ENCODE measurements at places on chromosomes 3 and 15. TPM values are rescaled to one million over a fixed set of nuclear protein-coding genes. Genes with fewer than 3 reads are reported as not detected.

DNA sequence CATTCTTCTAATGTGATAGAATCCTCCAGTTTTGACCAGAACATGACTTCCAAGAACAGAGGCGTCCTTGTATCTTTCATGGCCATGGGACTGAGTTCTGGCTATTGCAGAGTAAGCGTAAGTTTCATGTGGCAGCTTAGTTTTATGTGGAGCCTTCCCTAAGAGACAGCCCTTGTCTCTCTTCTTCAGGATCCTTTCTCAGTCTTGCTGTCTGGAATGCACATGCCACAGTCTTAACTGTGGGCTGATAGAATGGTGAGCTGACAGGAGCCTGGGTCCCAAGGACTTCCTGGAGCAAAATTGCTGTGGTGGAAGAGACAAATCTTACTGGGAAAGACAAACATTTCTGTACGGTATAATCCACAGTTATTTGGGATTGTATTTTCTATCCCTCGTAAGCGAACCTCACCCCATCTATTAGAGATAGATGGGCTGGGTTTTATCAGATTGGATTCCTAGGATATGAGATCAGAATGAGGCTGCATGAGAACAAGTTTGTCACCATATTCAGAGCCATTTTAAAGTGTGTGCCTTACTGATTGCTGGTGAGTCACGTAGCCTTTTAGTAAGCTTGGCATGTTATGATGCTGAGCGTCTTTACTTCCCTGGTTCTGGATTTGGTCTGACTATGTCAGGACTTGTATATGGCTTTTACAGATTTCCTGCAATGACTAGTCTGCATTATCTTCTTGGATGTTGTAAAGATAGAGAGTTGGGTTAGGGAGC is 32.8 kb downstream of the CDIN1 start:
- no peak for DNase-seq

DNA sequence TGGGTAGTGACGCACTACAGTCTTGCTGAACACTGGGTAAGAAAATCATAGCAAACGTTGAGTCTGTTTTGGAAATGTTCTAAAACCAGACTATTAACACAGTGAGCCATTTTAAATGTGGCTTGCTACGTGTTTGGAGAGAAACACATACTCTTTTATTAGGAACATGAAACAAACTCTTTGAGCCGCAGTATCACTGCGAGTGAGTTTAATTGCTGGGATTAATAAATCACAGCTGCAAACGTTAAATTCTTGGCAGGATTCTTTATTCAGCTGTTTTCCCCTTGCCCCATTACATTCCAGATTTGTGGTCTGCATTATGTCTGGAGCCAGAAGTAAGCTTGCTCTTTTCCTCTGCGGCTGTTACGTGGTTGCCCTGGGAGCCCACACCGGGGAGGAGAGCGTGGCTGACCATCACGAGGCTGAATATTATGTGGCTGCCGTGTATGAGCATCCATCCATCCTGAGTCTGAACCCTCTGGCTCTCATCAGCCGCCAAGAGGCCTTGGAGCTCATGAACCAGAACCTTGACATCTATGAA is 33.6 kb downstream of the BTD start:
- no peak for DNase-seq

DNA sequence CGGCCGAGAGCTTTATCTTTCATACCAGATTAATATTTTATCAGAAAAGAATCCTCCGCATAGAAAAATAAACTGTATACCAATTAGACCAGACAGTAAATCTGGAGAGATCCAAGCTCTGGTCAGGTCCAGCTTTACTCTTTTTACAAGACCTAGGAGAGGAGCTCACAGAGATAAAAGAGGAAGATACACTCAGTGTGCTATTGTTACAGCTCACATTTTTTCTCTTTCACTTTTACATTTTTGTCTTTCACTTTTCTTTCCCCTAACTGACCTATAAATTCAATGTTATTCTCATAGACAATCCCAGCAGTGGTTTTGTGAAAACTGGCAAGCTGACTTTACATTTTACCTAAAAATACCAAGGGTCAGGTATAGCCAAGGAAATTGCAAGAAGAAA is 55.8 kb downstream of the GUCA1C start:
- no peak for DNase-seq

Gene IMPDH2
- 133 TPM for total RNA-seq

Gene MUC13
- total RNA-seq: not detected

Gene TMEM40
- not detected for total RNA-seq

Measured in activated CD4-positive, alpha-beta memory T cell treated with anti-CD3 and anti-CD28 coated beads, Interleukin-2, amount 10 ng/mL, durations not matched to agents 7 days and 5 days (primary cell).